ENCODE measurements at places on chromosomes 7 and 10.

- DNase-seq: no peak
Measured at GRCh38 chr7:50152486-50152885, 59.4 kb upstream of the ZPBP start.

GRCh38 chr10:91566115-91566514 is 66.8 kb downstream of the PPP1R3C start:
- no peak for DNase-seq

GRCh38 chr7:149799397-149800168 is 26.2 kb upstream of the ZNF467 start:
- DNase-seq: peak; percentile 39

- no peak for DNase-seq
Measured at GRCh38 chr10:61890430-61890829, 11.1 kb upstream of the ARID5B start.

DNA sequence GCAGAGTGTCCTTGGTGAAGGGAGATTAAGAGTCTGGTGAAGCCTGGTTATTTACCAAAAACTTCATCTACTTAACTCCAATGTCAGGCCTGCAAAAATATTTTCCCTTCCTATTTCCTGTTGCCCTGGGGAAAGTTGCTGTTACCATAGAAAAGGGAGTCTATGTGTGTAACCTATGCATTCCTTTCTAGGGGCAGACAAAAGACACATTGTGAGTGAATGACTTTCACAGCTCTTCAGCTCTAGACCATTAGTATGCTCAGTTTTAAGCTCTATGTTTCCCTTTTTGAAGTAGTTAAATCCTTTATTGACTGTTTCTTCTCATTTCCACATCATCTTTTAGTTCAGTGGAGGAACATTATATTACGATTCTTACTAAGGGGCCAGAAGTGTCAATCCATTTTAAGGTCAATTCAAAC is 45.6 kb upstream of the SGCE start:
- DNase-seq: no peak

GRCh38 chr7:64947252-64948000 is 43.4 kb downstream of the ZNF117 start:
- DNase-seq: no peak

GRCh38 chr7:22900101-22900500 is 77.5 kb upstream of the TOMM7 start:
- no peak for DNase-seq

DNA sequence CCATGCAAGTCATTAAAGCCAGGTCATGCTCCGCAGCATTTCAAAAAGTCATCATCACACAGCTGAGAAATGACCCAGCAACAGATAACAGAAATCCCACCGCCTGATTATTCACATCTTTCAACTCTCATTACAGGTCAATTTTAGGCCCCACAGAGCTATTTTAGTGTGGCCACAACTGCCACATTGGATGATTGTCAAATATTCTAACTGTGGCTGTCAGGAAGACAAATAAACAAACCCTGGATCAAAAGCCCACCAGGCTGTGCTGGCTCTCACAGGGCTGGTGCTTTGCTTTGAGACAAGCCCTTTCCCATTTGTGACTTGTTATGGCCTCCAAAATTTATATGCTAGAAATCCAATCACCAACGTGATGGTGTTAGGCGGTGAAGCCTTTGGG is 117.6 kb upstream of the CDC14C start:
- DNase-seq: no peak

- DNase-seq: no peak
Measured at GRCh38 chr7:2466675-2467074, 9.5 kb downstream of the GRIFIN start.

DNA sequence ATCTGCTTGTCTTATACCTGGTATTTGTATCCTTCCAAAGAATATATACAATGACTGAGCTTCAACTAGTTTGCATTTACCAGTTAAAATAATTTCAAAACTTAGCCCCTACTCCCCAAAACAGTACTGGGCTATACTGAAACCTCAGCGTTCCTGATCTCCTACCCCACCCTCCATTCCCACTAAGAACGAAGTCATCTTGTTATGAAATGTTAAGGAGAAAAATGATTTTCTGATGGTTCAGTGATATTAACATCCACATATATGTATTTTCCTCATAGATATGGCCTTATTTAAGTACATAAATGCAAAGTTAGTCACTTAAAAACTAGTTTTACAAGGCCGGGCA is 28.9 kb upstream of the ANAPC16 start:
- no peak for DNase-seq

DNA sequence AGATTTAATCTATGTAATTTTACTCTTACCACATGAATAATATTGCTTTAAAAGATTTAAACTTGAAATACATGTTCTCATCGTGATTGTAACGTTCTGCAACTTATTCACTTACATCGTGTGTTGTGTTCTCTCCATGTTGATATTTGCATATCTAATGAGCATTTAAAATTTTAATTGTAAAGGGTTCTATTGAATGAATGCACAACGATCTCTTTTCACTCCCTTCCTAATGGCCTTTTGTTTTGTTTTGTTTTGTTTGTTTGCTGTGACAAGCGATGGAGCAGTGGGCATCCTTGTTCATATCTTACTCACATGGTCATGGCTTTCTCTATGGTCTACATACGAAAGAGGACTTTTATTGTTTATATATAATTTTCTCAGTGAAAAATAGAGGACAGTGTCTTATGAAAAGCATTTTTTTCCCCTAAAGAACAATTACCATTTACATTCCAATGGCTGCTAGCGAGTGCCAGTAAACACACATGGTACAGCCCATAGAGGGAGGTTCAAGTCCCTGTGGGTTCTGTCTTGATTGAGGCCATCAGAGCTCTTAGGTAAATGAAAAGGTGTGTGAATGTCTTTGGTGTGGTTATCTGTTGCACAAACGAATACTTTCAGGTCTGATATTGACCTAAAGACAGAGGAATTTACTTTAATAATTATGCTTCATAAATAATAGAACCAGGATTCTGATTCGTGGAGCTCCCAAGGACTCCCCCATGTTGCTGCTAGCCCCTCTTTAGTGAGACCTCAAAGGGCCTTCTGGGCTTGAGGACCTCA is 32.4 kb downstream of the BTBD16 start:
- no peak for DNase-seq

DNA sequence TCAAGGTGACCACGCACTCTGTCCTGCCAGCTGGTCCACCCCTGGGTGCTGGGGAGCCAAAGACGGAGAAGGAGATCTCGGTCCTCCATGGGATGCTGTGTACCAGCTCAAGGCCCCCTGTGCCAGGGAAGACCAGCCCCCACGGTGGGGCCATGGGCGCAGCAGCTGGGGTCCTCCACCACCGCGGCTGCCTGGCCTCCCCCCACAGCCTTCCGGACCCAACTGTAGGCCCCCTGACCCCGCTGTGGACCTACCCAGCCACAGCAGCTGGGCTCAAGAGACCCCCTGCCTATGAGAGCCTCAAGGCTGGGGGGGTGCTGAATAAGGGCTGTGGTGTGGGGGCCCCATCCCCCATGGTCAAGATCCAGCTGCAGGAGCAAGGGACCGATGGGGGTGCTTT is 5.4 kb downstream of the NYAP1 start:
- no peak for DNase-seq

GRCh38 chr10:129583831-129584230 is 116.8 kb downstream of the MGMT start:
- no peak for DNase-seq

Data from thymus (tissue), 14 donors.